ENCODE measurements at places on chromosomes 5 and 9.

GRCh38 chr5:165573445-165573844 is 2068.0 kb downstream of the MAT2B start:
- no peak for DNase-seq

DNA sequence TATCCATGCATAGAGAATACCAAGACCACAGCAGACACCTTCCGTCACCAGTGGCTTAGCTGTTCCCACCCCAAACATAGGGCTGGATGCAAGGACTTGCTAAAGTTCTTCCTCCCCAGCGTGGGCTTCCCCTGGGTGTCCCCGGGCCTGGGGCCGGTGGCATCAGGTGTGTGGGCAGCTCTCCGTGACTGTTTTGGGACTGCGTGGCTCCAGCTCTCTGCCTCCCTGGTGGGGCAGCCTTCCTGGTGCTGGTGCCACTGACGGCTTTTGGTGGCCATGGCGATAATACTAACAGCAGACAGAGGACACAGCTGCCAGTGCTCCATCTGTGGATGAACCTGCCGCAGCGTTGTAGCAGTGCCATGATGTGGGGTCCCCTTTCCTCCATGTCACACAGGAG is 4.9 kb downstream of the CACFD1 start:
- no peak for DNase-seq

DNA sequence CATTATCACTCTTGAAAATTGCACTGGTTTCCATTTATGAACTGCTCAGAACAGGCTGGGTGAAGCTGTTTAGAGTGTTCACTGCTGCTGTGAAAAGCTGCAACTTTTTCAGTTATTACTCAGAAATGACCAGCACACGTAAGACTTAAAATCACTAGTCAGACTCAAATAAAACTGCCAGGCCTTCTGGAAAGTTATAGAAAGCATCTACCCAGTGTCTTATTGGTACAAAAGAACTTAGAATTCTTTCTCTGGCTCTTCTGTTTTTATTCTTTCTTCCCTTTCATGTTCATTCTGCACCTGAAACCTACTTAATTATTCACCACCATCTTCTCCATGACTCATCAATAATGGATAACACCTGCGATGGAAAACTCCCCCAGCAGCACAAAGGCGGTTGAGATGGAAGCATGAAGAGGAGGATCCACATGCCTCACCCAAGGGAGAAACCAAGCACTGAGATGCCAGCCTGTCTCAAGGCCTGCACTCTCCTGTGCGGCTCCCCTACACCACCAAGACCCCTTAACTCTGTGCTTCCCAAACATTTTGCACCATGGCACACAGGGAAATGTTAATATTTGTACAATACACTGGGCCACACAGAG is 171.9 kb downstream of the ENTREP1 start:
- DNase-seq = no peak

DNA sequence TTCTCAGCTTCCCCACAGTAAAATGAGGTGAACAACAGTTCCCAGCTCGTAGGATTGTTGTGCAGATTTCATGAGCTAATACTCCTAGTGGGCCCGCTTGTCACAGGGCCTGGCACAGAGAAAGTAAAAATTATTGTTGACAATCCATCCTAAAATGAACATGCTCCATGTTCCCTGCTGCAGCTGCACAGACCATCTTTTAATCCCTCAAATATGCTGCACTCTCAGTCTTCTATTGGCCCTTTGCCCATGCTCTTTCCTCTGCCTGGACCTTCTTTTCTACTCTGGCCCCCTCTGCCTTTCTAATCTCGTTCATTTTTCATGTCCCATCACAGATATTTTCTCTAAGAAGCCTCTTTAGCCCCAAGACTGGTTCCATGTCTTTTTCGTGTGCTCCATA is 117.7 kb upstream of the NR3C1 start:
- no peak for DNase-seq

- DNase-seq = no peak
Observed at GRCh38 chr9:95775191-95775590, 100.3 kb upstream of the ERCC6L2 start.

Measured in left cardiac atrium (tissue), 4 donors.